Urothelium cell line (cell line): ENCODE measurements at places on chromosomes 12 and 14.

DNA sequence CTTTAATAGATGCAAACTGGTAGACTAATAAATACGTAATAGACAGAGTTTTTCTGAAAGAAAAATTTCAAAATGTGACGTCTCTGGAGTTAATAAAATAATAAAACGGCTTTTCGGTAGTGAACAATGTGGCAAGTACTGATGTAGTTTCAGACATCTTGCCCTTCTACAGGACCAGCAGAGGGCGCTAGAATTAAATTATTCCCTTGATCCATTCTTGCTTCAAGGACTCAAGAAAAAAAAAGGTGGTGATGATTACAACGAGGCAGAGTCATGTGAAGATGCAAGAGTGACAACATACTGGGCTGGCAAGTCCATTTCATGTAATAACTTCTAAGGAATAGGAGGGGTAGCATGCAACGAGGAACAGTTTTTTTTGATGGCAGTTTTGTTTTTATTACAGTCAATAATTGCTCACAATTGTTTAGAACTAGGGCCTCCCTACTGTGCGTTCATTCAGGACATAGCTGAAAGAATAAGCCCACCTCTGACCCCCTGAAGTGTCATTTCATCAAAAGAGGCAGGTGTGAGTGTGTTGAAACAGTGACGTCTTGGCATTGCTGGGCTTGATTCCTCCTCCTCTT is 101.0 kb upstream of the GZMB start:
- DNase-seq, result peak; percentile 53

DNA sequence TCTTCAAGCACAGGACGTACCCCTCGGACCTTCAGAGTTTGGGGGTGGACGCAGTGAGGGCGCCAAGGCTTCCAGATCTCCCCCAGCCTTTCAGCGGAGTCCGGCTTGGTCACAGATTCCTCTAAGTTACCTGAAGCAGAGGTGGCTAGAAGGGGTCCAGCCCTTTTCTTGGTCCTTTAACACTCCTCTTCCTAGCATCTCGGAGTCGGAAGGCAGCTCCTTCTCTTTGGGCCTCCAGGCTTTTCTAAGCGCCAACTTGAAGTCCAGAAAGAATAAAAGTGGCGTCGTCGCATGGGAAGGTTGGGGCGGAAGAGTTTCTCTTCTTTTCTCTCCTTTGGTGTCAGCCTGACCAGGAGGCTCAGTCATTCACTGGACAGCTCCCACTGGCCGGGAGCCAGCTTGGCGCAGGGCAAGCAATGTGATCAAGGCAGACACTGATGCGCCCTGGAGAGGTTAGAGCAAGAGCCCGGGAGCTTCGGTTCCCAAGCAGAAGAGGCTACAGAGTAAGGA is 9.6 kb downstream of the OR6S1 start:
- peak; percentile 83 for DNase-seq

GRCh38 chr14:72714871-72715214 is 179.1 kb downstream of the DPF3 start:
- no peak for DNase-seq

DNA sequence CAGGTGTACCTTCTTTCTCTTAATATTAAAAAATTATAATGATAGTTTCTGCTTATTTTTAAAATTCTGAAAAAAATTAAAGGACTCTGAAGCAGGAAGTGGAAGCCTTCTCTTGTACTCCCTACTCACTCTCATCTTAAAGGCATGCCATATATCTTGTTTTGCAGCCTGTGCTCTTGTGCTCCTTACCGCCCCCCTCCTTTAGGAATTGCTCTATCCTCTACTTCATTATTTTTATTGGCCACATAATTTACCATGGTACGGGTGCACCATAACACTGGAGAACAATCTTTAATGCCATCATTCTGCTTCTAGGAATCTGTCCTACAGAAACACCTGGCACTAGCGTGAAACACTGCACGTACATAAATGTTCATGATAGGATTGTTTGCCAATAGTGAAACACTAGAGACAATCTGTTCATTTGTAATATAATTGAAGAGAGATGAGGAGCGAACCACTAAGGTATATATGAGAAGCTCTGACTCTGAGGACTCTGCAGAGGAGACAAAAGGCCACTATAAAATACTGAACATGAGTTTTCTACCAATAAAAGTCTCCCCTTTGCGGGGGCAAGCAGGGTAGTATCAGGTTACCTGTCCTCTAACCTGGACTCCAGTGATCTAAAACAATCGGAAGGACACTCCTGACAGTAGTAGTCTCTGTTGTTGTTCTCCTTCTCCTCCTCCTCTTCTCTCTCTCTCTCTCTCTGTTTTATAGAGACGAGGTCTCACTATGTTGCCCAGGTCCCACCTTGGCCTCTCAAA is 6.3 kb upstream of the NYNRIN start:
- peak; percentile 65 for DNase-seq

- DNase-seq, result no peak
Observed at GRCh38 chr14:103519043-103519836, 3.4 kb downstream of the CKB start.

DNA sequence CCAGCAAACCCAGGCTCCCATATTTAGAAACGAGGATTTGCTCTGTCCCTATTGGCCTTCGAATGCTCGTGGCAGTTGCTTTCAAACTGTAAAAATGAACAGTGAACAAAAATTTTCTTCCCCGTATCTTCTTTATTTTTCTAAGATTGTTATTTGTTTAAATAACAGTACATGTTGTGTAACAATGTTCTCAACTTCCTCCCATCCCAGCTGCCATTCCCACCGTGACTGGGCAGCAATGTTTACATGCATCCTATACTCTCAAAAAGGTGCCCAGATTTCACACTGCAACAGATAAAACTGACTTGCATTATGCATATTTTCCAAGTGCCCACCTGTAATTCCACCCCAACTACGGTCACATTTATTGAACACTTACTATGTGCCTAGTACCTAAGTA is 12.8 kb downstream of the VCPKMT start:
- no peak for DNase-seq

GRCh38 chr12:25811656-25812126 is 146.8 kb upstream of the RASSF8 start:
- DNase-seq, result peak; percentile 29

GRCh38 chr12:109731806-109732205 is 18.2 kb downstream of the FAM222A start:
- DNase-seq, result no peak
